Lung (tissue), 17 donors: ENCODE measurements at places on chromosomes 11 and 22.
A peak's percentile ranks its signal among the peaks of the same experiment; 100 is the strongest.

- peak; percentile 52 for DNase-seq
Observed at GRCh38 chr11:32088117-32088941, 2.5 kb upstream of the RCN1 start.

DNA sequence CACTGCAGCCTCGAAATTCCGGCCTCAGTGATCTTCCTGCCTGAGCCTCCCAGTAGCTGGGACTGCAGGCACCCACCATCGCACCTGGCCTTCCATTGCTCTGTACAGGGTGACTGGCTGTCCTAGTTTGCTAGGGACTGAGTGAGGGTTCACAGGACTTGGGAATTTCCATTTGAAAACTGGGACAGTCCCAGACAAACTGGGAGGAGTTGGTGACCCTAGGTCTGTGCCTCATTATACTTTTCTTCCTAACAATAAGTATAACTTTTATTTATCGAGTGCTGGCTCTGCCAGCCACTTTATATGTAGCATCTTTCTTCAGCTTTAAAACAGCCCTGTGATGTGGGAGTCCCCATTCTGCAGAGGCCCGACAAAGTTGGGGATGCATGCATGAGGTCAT is 25.5 kb downstream of the TCP11L1 start:
- DNase-seq, result no peak

GRCh38 chr11:126172596-126173038 is 38.8 kb downstream of the RPUSD4 start:
- DNase-seq, result peak; percentile 91

DNA sequence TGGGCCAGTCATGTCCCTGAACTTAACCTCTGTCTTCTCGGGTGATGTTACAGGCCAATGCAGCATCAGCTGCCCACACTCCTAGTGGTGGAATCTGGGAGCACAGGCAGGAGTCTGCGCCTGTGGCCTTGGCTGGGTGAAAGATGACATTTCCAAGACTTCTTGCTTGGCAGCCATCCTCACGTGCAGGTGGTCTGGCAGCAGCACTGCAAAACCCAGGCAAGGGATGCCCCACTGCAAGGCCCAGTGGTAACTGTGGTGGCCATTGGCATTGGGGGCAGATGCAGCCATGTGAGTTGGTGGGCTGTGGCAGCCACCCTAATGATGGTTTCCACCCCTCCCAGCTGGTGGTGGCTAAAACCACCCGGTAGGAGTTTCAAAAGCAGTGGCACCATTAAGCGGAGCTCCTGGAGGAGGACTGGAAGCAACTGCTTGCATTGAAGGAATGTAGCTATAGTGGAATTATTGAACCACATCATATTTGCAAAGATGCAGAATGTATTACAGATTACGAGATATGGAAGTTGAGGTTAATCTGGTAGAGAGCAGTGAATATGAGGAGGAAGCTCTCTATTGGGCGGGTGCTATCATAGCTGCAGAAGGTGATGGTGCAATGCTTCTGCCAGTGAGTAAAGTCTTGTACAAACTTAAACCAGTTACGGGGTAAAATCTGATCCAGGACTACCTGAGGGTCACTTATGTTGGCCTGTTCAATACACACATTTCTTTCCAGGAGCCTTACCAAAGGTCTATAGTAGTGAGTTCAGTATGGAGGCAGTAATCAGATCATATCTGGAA is 120.7 kb upstream of the TOP3B start:
- DNase-seq, result no peak

GRCh38 chr11:130612291-130612851 is 163.9 kb downstream of the ADAMTS15 start:
- DNase-seq, result peak; percentile 28

DNA sequence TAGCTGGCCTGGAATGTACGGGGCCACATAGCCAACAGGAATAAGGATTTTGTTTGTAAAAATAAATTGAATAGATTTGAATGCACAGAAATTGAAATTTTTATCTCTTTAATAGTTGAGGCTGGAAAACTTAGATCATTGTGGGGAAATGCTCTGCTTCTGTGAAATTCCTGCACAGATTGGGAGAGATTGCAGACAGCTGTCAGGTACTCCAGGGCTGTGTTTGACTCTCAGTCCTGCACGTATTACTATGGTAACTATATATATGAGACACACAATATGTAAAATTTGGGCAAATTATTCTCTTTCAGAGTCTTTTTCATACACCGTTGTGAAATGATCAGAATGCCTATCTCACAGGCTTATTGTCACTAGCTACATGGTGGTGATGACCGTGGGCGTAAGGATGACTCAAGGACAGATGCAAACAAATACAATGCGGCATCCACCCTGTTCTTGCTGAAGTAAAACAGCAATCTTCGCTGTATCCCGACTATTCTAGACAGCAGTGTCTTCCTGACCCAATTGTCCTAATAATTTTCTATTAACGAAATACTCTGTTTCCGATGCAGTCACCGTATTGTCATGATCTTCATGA is 79.4 kb downstream of the ZC3H12C start:
- no peak for DNase-seq

DNA sequence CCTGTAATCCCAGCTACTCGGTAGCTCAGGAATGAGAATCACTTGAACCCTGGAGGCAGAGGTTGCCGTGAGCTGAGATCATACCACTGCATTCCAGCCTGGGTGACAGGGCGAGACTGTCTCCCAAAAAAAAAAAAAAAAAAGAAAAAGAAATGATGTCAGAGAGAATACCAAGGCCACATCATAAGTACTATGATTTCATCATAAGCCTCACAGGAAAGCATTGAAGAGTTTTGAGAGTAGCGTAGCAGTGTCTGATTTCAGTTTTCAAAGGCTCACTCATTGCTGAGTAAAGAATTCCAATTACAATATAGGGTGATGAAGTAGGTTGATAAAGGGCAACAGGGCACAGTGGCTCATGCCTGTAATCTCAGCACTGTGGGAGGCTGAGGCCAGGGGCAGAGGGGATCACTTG is 88.8 kb downstream of the MRTFA start:
- DNase-seq, result no peak

DNA sequence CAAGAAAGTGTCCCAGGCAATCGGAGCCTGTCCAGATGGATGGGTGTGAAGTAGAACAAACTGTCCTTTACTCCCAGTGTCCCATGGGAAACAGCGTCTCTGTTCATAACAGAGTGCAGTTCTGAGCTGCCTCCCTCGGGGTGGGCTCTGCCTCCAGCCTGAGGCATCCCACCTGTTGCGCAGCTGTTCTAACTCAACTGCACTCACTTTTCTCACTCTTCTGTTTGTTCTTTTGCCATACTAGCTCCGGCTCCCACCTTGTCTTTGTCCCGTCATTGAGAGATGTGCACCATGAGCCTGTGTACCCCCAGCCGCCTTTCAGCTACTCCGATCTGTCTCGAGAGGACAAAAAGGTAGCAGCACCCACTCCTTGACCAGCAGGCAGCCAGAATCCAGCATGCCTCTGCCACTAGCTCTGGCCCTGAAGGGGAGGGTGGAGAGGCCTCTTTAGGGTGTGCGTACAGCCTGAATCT is 20.7 kb upstream of the CDC42EP2 start:
- peak; percentile 84 for DNase-seq

DNA sequence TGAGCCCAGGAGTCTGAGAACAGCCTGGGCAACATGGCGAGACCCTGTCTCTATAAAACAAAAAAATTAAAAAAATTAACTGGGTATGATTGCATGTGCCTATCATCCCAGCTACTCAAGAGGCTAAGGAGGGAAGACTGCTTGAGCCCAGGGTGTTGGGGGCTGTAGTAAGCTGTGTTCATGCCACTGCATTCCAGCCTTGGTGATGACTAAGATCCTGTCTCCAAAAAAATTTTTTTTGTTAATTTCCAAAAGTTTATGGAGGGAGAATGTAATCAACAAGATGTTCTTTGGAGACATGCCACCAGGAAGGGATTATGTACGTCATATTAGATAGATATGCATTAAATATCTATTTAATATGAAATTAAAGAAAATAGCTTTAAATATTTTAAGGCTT is 267.5 kb downstream of the SBF2 start:
- DNase-seq, result no peak

GRCh38 chr11:120712014-120712413 is 200.5 kb downstream of the GRIK4 start:
- no peak for DNase-seq

DNA sequence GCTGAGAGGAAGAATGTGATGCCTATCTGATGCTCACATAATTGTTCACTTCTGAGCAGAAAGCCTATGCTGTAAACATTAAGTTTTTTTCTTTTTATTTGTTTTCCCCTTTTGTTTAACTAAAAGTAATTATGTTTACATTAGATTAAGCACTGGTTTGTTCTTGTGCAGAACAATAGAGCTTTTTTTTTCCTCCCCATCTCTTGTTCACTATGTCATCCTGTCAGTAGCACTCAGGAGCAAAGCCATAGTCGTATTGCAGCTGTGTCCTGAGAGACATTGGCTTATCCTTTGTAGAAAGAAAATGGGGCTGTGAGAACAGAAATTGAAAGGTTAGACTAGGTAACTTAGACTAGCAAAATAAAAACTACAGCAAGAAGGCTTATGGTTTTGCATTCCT is 301.8 kb upstream of the RAG2 start:
- DNase-seq, result no peak

- DNase-seq, result no peak
Observed at GRCh38 chr22:44413211-44413610, 84.8 kb downstream of the RTL6 start.

DNA sequence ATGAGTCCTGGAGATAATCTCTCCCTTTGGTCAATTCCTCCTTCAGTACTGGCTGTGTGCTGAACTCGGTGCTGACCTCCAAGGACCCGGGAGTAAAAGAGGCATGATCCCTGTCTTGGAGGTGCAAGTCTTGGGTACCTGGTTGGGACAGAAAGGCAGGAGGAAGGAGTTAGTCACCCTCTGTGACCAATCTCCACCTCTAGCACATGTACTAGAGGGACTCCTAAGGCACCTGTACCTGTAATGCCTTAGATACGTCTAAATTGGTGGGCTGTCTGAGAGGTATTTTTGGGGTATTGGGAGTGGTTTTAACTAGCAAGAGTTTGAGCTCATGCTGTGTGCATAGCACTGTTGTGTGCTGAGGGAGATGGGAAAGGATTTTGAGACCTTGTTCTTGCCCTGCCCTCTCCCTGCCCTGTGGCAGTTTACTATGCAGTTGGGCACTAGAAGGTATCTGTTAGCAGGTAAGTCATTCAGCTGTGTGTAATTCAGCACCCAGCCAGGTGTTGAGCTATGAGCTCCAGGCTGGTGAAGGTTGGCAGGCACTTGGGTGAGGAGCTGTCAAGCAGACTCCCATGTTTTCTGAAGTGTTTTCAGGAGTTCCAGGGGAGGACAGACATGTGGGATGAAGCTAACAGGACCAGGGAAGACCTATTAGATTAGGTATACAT is 2.5 kb downstream of the PANX1 start:
- DNase-seq, result no peak

DNA sequence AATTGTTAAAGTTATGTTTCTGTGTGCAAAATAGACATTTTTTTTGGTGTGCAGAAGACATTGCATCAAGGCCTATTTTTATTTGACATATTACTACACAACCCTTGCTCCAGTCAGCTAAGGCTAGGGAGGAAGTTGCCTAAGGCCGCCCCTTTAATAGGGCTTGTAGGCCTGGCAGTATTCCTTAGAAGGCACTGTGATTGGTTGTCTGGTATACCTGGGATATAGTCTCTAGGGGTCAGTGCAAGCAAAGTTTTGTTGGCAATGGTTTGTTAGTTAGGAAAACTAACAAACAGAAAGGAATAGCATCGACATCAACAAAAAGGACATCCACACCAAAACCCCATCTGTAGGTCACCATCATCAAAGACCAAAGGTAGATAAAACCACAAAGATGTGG is 16.9 kb downstream of the CCDC15 start:
- peak; percentile 4 for DNase-seq

- DNase-seq, result peak; percentile 54
Observed at GRCh38 chr11:65575568-65576231, at the start of gene EHBP1L1. EHBP1L1 (plus strand) TSS chr11:65576053; CDS start chr11:65576303, 250 bp downstream.

DNA sequence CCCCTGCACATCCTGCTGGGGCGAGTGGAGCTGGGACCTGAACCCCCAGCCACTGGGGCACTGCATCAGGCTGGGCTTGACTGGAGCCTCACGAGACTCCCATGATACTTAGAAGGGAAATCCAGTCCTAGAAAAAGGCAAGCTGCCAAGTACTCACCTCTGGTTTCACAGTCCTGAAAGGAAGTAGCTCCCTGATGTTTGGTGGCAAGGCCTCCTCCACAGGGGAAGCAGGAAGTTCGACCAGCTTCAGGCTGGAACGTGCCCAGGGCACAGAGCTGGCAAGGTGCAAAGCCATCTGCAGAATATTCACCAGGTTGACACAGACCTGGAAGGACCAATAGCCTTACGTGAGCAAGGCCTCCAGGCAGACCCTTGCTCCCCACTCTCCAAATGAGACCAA is 26.8 kb upstream of the NRIP3 start:
- no peak for DNase-seq

- no peak for DNase-seq
Observed at GRCh38 chr22:46009730-46010129, 32.8 kb upstream of the WNT7B start.

- no peak for DNase-seq
Observed at GRCh38 chr11:127862406-127862805, 725.0 kb downstream of the ETS1 start.

- DNase-seq, result no peak
Observed at GRCh38 chr11:15651033-15651432, 536.3 kb downstream of the INSC start.

- no peak for DNase-seq
Observed at GRCh38 chr11:1421291-1421690, 31.6 kb downstream of the BRSK2 start.

- DNase-seq, result peak; percentile 62
Observed at GRCh38 chr11:18536209-18536608, 9.5 kb upstream of the TSG101 start.

- no peak for DNase-seq
Observed at GRCh38 chr11:119941636-119942411, 196.1 kb downstream of the TRIM29 start.

- no peak for DNase-seq
Observed at GRCh38 chr11:127943763-127944162, 643.6 kb downstream of the ETS1 start.

DNA sequence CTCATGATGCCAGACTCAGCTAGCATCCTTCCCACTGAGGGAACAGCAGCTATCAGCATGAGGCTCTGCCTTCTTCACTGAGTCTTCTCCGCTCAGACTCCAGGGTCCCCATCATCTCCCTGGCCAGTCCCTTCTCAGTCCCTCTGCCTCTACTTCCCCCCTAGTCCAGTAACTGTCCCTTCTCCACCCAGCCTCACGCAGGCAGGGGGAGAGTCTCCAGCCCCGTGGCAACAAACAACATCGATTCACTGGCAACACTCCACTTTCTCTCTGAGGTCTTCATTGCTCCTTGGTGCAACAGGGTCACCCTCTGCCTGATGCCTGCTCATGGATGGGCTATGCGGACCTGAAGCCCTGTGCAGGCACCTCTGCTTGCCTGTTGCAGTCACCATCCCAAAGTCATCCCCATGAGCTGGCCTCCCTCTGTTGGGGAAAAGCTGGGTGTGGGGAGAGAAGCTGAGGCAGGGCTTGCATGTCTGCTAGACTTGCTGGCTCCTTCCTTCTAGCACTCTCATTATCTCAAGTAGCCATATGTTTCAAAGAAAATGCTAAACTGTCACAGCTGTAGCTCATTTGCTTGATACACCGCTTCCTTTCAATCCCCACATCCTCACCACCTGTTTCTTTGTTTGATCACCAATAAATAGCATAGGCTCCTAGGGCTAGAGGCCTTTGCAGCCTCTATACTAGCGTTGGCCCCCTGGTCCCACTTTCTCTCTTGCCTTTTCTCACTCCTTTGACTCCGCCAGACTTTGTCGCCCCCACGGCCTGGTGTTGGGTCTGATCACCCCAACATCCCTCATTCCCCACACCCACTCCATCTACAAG is 4.3 kb upstream of the BCR start:
- DNase-seq, result no peak
